ENCODE measurements at places on chromosomes 11 and 22. TPM values are rescaled to one million over a fixed set of nuclear protein-coding genes. Genes with fewer than 3 reads are reported as not detected.

The DRD4 gene
- total RNA-seq: 3.7 TPM

The NTM gene
- 8.3 TPM for total RNA-seq

The MOGAT2 gene
- total RNA-seq: not detected

The AQP11 gene
- 0.39 TPM for total RNA-seq

The P2RX6 gene
- 0.39 TPM for total RNA-seq

The NLRP14 gene
- total RNA-seq: not detected

The HSPB2 gene
- total RNA-seq: not detected

All from A673 (cell line).